ENCODE measurements at places on chromosomes 3 and 15.

DNA sequence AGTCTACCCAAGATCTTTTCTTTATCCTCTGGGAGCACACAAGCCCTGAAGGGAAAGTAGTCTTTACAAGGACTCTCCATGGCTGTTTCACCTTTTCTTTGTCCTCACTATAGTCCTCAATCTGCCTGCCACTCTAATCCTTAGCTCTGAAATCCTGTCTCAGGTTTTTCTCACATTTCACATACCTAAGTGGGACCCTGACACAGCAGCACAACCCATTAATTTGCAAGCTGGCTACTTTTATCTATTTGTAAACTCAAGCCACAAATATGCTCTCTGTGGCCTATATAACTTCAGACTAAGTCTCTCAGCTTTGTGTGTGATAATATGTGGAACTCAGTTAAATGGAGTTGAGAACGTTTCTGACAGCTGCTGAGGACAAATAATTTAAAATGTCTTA, 19.8 kb downstream of the SIN3A start:
- no peak for DNase-seq

DNA sequence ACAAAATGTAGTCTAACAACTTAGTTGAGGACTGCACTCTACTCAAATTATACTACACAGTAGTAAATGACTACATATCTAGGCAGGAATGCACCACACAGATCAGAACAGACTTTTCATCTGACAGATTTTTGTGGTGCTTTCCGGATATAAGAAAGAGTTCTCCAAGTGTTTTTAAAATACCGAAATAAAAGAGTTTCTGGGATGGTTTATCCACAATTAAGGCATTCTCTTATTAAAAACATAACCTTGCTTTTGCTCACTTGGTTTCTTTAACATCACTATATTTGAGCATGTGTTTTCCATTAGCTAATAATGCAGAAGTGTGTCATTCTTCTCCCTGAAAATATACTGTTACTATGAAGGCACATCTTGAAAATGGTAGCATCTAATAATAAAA, 132.9 kb downstream of the MAGI1 start:
- no peak for DNase-seq

DNA sequence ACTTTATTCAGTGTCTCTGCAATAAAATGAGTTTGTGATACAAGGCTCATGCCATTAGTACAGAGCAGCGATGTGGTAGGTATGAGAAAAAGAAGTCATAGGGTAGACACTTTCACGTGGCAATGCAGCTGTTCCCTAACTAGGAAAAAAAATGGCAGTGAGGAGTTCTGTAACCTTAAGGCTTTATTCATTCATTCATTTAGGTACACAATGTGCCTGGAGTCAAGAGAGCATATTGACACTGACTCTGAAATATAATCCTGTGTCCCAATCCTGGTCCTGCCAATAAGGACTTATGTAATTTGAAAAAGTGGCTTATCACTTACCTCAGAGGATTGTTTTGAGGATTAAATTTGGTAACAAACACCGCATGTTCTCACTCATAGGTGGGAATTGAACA, 173.0 kb upstream of the AZI2 start:
- no peak for DNase-seq

DNA sequence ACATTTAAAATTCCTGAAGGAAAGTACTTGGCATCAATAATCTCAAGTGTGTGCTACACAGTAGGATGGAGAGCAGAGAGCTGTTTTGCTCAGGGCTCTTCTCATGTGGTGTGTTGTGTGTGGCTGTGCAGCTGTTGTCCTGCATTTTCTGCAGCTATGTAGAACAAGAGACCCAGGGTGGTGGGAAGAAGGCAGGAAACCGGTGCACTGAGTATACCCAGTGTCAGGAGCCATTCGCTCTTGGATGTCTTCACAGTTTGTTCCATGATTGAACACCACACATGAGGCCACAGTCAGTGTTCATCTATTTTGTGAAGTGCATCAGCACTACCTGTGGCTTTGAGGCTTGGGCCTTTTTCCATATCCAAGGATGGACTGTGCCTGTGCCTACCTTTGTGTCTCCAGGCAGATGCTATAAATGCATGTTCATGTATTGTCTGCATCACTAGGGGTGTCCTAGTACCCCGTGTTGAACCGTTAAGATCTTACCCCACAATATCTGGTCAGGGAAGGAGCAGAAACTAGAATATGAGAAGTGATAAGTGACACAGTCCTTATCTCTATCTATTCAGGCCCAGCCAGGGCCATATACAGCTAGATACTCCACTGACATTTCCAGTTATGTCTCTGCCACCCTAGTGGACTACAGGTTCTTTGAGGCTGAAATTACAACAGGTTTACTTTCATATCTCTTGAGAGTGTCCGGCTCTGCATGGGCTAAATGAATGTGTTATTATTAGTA, 194.3 kb downstream of the NR2F2 start:
- no peak for DNase-seq

- DNase-seq: peak; percentile 87
These were observed 118.7 kb downstream of the RPL22L1 start for GRCh38 chr3:170751083-170751898.

Data from fibroblast of lung (primary cell).